CD4-positive, alpha-beta T cell treated with Interleukin-15 for 4 hours (primary cell): ENCODE measurements at places on chromosomes 11 and 22.

DNA sequence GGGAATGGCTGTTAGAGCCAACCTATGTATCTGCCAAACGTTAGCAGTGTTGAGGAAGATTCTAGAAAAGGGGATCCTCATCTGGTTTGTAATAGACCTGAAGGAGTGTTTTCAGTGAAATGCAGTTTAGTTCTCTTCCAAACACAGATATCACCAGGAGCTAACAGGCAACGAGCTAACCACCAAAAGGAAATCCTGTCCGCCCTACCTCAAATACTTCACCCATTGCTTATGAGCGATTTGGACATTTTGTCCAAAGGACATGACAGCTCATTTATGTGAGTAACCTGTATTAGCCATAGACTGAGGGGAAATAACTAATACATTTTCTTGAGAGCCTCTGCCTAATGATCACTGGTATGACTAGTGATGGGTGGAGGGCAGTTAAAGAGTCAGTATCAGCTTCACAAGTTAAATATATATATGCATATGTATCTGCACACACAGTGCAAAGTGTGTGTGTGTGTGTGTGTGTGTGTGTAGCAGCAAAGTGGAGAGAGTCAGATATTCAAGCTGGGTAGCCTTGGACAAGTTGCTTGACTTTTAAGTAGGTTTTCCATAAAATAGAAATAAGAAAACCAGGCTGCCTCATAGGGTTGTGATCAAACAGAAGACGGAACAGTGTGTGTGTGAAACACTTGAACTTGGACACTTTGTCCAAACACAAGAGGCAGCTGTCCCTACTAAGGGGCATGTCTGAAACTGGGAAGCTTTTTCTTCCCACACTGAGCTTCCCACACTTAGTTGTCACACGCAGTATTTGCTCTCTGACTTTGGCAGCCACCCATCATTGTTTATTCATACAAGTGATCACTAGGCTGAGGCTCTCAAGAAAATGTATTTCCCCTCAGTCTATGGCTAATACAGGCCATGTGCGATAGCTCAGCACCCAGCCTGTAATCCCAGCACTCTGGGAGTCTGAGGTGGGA, 940 bp upstream of the C11orf91 start:
- no peak for DNase-seq

DNA sequence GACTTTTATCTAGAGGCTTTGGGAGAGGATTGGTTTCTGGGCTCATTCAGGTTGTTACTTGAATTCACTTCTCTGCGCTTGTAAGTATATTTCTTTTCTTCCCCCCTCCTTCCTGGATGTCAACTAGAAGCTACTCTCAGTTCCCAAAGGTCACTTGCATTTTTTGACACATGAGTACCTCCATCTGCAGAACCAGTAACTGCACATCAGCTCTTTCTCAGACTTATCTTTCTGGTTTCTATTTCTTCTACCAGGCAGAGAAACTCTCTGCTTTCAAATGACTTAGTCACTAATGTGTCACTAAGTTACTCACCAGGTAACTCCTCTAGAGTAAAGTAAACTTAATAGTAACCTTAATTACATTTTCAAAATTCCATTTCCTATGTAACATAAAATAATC, 773.0 kb upstream of the LUZP2 start:
- no peak for DNase-seq

DNA sequence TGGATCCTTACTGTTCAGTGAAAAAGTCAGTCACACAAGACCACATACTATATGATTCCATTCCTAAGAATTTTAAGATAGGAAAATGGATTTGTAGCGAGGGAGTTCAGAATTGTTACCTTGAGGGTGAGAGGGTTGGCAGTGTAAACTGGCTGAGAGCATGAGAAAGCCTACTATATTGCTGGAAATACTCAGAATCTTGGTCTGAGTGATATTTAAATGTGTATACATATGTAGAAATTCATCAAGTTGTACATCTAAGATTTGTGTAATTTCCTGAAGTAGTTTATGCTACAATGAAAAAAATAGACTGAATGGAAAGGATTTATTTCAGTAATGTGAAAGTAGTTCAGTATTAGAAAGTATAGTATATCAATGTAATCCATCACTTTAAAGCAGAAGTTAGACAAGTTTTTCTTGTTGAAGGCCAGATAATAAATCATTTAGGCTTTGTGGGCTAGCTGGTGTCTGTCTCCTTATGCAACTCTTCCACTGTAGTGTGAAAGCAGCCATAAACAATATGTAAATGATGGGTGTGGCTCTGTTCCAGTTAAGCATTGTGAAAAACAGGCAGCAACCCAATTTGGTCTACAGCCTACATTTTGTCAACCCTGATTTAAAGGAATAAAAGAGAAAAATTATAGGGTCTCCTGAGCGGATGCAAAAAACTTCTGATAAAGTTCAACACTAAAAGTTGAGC, 127.2 kb upstream of the THY1 start:
- DNase-seq, result no peak

- DNase-seq, result no peak
These were observed 234.4 kb upstream of the MTNR1B start for GRCh38 chr11:92735039-92735438.

- DNase-seq, result no peak
These were observed 31.3 kb downstream of the NEFH start for GRCh38 chr22:29511126-29511862.

DNA sequence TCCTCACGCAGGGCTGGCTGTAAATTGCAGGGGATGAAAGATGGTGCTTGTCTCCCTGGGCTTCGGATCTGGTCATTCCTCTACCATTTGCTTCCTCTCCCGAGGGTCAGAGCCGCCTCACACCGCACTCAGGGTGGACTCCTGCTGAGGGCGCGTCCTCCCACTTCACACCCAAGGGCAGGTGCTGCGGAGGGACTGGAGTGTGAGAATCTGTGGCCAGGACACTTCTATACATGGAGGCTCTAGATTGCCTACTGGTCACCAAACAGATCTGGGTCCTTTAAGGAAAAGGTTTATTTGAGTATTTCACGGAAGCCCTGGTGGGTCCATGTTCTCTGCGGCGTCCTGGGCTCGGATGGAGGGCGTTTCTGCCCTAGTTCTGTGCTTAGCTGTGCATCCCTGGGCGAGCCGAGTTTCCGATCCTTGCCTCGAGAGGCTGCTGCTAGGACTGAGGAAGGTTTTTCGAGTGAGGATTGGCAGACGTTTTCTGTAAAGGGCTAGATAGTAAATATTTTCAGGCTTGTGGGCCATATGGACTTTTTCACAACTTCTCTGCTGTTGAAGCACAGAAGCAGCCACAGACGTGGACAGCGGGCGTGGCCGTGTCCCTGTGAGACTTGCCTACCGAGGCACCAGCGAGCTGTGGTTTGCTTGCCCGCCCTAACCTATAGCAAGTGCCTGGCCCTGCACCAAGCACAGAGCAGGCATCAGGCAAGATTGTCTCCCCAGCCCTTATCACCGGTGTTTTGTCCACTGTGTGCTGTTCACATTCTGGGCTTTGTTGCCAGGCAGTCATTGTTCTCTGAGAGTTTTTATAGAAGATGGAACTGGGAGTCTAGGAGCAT, 279.0 kb downstream of the TBC1D22A start:
- DNase-seq, result no peak
